ENCODE measurements at places on chromosomes 16 and 17.

- no peak for DNase-seq
- H3K4me1 ChIP-seq = no peaks in the 10 kb centered on the region
- H3K27ac ChIP-seq = no peak overlapping the region
Measured at GRCh38 chr16:83285921-83286320, 521.9 kb upstream of the HSBP1 start.

DNA sequence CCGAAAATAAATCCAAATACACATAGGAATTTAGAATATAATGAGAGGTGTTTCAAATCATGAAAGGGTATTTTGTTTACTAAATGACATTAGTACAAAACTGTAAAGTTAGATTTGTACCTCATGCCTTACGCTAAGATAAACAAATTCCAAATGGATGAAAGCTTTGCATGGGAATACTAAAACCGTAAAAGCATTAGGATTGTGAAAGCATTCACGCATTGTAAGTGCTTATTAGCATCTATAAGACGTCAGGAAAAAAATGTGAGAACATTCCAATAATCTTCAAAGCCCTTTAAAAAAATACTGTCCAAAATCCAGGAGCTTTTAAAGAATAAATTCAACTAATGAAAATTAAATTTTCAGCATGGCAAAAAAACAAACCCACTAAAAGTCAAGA, 24.8 kb upstream of the ALOX15 start:
- no peak overlapping the region for H3K27ac ChIP-seq
- no peaks in the 10 kb centered on the region for H3K4me1 ChIP-seq
- DNase-seq = no peak
- no peaks in the 10 kb centered on the region for H3K36me3 ChIP-seq
- no peaks in the 10 kb centered on the region for H3K27me3 ChIP-seq

- no peaks in the 10 kb centered on the region for H3K4me1 ChIP-seq
- no peak overlapping the region for H3K27ac ChIP-seq
- no peaks in the 10 kb centered on the region for H3K36me3 ChIP-seq
- no peak overlapping the region for H3K4me3 ChIP-seq
Measured at GRCh38 chr16:51012396-51012795, 138.7 kb downstream of the SALL1 start.

DNA sequence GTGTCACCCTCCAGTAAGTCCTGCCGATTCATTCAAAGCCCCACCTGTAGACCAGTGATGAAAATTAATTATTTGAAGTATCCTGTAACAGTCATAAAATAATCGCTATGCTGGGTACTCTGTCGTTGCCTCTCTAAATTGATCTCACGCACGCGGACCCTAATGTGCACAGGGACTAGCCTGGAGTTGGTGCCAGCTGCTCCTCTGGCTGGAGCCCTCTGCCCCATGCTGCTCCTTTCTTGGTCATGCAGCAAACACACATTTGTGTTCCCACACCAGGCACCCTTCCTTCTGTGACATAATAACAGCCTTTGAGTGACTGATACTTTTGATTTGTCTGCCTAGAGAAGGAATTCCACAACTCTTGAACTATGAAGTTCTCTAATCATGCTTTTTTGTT, 16.0 kb downstream of the RAB11FIP3 start:
- no peak overlapping the region for H3K27ac ChIP-seq
- no peak overlapping the region for H3K4me3 ChIP-seq
- no peaks in the 10 kb centered on the region for H3K4me1 ChIP-seq
- no peaks in the 10 kb centered on the region for H3K27me3 ChIP-seq
- H3K36me3 ChIP-seq = no peaks in the 10 kb centered on the region

GRCh38 chr17:69335058-69335457, 8.1 kb upstream of the ABCA5 start:
- no peak overlapping the region for H3K4me3 ChIP-seq
- no peak for DNase-seq
- no peak overlapping the region for H3K27ac ChIP-seq

DNA sequence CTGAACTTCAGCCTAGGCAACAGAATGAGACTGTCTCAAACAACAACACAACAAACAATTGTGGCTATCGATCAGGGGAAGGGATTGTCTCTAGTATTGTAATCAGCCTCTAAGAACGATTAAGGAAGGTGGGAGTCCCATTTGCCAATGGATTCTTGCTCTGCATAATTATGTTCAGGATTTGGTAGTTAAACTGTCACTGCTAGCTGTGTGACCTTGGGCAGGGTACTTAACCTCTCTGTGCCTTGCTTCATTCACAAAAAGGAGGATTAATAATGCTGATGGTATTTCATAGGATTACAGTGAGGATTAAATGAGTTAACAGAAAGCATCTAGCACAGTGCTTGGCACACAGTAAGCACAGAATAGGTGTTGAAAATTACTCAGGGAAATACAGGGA, 6.7 kb upstream of the SSTR2 start:
- H3K4me3 ChIP-seq = no peak overlapping the region
- H3K4me1 ChIP-seq = no peaks in the 10 kb centered on the region
- no peak for DNase-seq
- no peak overlapping the region for H3K27ac ChIP-seq

DNA sequence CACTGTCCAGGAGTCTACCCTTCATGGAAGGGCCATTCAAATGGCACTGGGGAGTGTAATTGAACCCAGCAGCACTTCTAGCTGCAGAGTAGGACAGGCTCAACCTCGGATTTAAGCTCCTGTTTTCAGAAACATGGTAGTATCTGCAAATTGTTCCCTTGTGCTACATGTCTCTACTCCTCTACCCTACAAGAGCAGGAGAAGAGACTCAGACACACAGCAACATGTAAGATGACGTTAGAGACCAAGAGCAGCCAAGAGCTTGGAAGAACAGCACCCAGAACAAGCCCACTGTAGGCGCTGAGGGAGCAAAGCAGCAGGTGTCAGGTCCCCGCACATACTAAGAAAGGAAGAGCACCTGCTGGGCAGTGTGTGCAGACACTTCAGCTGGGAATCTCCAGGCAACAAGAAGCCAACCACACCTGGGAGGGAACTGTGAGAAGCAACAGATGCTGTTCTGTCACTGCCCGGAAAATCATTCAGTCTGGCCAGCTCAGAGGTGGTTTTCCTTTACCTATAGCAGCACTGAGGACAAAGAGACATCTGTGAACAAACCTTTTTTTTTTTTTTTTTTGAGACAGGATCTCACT, 35.6 kb upstream of the MNT start:
- H3K27ac ChIP-seq = no peak overlapping the region
- H3K36me3 ChIP-seq = peaks cover 40% of the 10 kb centered on the region
- H3K27me3 ChIP-seq = no peaks in the 10 kb centered on the region
- H3K4me1 ChIP-seq = no peaks in the 10 kb centered on the region
- no peak overlapping the region for H3K4me3 ChIP-seq
- no peak for DNase-seq

- H3K4me1 ChIP-seq = peaks cover 23% of the 10 kb centered on the region
- peak overlapping the region; percentile 77 for H3K27ac ChIP-seq
- H3K4me3 ChIP-seq = no peak overlapping the region
Measured at GRCh38 chr17:77424585-77425344, 284.0 kb downstream of the SEC14L1 start.

- no peaks in the 10 kb centered on the region for H3K4me1 ChIP-seq
- no peak overlapping the region for H3K4me3 ChIP-seq
- no peaks in the 10 kb centered on the region for H3K36me3 ChIP-seq
- no peak for DNase-seq
- H3K27me3 ChIP-seq = no peaks in the 10 kb centered on the region
Measured at GRCh38 chr16:85884808-85885463, 14.0 kb upstream of the IRF8 start.

GRCh38 chr16:55257966-55258613, 65.9 kb upstream of the IRX6 start:
- H3K4me1 ChIP-seq = no peaks in the 10 kb centered on the region
- DNase-seq = peak; percentile 61
- H3K27ac ChIP-seq = no peak overlapping the region
- H3K27me3 ChIP-seq = no peaks in the 10 kb centered on the region

- H3K27ac ChIP-seq = no peak overlapping the region
- peaks cover 10% of the 10 kb centered on the region for H3K4me1 ChIP-seq
- H3K36me3 ChIP-seq = no peaks in the 10 kb centered on the region
- no peak for DNase-seq
- no peaks in the 10 kb centered on the region for H3K27me3 ChIP-seq
- H3K4me3 ChIP-seq = no peak overlapping the region
Measured at GRCh38 chr16:12721841-12722421, 81.8 kb downstream of the CPPED1 start.

GRCh38 chr16:57970319-57970718, 609 bp downstream of the CNGB1 start:
- no peak overlapping the region for H3K27ac ChIP-seq
- H3K36me3 ChIP-seq = no peaks in the 10 kb centered on the region
- H3K4me3 ChIP-seq = no peak overlapping the region
- no peaks in the 10 kb centered on the region for H3K27me3 ChIP-seq

DNA sequence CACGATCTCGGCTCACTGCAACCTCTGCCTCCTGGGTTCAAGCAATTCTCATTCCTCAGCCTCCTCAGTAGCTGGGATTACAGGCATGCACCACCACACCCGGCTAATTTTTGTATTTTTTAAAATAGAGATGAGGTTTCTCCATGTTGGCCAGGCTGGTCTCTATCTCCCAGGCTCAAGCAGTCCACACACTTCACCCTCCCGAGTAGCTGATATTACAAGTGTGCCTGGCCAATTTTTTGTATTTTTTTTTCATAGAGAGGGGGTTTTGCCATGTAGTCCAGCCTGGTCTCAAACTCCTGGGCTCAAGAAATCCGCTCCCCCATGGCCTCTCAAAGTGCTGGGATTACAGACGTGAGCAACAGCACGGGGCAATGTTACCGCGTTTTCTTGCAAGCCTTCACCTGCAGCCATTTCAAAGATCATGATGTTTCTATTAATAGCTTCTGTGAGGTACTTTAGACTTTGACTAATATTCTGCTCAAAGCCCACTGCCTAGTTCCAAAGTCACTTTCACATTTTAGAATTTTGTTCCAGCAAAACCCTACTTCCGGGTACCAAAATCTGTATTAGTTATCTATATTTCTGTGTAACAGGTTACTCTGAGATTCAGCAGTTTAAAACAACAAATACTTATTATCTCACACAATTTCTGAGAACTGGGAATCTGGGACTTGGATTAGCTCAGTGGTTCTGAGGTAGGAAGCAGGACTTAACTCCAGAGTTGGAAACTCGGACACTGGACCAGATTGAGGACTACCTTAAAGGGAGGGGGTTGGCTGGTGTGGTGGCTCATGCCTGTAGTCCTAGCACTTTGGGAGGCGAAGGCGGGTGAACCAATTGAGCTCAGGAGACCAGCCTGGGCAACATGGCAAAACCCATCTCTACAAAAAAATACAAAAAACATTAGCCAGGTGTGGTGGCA, 12.0 kb upstream of the MED13 start:
- H3K4me3 ChIP-seq = peak overlapping the region; percentile 22
- peak overlapping the region; percentile 59 for H3K27ac ChIP-seq
- H3K4me1 ChIP-seq = peaks cover 30% of the 10 kb centered on the region
- DNase-seq = no peak

DNA sequence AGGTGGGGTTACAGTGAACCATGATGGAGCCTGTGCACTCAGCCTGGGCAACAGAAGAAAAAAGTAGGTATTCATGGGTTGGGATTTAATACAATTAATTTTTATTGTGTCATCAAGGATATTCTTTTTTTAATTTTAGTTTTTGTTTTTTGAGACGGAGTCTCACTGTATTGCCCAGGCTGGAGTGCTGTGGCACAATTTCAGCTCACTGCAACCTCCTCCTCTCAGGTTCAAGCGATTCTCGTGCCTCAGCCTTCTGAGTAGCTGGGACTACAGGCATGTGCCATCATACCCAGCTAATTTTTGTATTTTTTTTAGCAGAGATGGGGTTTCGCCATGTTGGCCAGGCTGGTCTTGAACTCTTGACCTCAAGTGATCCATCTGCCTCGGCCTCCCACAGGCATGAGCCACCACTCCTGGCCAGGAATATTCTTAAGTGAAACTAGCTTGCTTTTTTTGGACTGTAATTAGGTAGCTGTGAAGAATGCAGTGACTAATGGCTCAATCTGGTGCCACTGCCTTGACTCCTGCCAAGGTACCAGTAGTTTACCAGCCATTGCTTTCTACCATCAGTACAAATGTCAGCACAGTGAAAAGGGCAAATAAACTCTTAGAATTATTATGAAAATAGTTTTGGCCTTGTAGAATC, 4.8 kb downstream of the PPM1D start:
- H3K4me1 ChIP-seq = peaks cover 16% of the 10 kb centered on the region
- H3K27me3 ChIP-seq = no peaks in the 10 kb centered on the region
- H3K36me3 ChIP-seq = no peaks in the 10 kb centered on the region
- no peak overlapping the region for H3K27ac ChIP-seq
- no peak overlapping the region for H3K4me3 ChIP-seq
- DNase-seq = no peak

DNA sequence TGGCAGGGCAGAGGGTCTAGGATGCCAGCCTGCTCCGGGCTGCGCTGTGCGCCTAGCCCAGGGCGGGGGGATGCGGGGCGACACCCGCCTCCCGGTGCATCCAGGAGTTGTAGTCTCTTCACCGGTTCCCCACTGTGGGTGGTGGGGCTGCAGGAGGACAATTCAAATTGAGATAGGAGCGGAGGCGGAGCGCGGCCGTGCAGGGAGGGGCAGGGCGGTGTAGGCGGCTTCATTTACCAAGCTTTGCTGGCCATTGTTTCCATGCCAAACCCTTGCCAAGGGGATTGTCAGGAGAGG, 2047.4 kb downstream of the TP53TG3F start:
- no peaks in the 10 kb centered on the region for H3K4me1 ChIP-seq
- H3K27me3 ChIP-seq = no peaks in the 10 kb centered on the region
- H3K36me3 ChIP-seq = no peaks in the 10 kb centered on the region
- H3K27ac ChIP-seq = no peak overlapping the region
